ENCODE measurements at places on chromosomes 2 and 18. TPM values are rescaled to one million over a fixed set of nuclear protein-coding genes. Genes with fewer than 3 reads are reported as not detected.

DNA sequence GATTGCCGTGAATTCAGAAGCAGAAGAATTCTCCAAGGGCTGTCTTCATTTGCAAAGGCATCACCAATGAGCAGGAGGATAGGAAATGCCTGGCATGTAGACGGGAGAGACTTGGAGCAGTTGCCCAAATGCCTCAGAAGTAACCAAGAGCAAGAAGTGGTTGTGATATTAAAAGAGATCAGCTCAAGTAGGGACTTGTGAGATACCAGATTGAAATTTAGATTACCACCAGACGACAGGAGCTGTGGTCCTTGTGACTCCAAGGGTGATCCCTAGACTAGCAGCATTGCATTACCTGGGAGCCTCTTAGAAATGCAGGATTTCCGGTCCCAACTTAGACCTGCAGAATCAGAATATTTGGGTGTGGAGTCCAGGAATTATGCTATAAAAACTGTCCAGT is 228.6 kb upstream of the EPAS1 start:
- H3K27ac ChIP-seq = no peak overlapping the region
- H3K36me3 ChIP-seq = no peaks in the 10 kb centered on the region
- peaks cover 6% of the 10 kb centered on the region for H3K27me3 ChIP-seq

DNA sequence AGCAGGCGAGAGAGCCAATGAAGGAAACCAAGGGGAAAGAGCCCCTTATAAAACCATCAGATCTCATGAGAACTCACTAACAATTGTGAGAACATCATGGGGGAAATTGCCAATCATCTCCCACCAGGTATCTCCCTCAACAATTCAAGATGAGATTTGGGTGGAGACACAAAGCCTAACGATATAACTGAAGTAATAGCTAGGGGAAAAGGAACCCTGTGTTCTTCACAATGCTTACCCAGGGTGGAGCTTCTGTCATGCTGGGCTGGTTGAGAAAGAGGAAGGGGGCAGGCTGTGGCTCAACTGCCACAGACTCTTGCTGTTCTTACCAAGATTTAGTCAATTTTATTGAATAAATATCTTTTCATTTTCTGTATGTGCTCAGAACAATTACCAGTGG is 392.1 kb upstream of the HS6ST1 start:
- H3K36me3 ChIP-seq = peaks cover 5% of the 10 kb centered on the region
- peaks cover 14% of the 10 kb centered on the region for H3K27me3 ChIP-seq
- no peak overlapping the region for H3K4me3 ChIP-seq
- no peaks in the 10 kb centered on the region for H3K4me1 ChIP-seq

The CHRND gene
- not detected for total RNA-seq

DNA sequence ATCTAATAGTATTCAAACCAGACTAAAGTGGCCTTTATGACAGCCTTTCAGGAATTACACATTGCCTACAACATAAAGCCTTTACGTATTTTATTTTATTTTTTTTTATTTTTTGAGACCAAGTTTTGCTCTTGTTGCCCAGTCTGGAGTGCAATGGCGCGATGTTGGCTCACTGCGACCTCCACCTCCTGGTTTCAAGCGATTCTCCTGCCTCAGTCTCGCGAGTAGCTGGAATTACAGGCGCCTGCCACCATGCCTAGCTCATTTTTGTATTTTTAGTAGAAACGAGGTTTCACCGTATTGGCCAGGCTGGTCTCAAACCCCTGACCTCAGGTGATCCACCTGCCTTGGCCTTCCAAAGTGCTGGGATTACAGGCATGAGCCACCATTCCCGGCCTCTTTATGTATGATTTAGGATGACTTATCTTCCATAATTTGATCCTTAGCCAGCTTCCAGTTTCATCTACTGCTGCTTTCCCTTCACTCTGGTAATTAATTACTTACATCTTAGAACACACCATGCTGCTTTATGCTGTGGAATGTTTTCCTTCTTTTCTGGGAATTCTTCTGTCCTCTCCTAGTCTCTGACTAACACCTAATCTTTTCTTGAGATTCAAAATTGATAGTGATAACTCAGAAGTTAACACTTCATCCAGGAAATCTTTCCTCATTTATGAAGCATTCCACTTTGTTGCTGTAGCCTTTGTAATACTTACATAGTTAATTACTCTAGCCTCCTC is 2.6 kb downstream of the USP14 start:
- no peak for DNase-seq
- H3K36me3 ChIP-seq = peaks cover 11% of the 10 kb centered on the region
- H3K4me3 ChIP-seq = peak overlapping the region; percentile 48
- H3K4me1 ChIP-seq = peaks cover 6% of the 10 kb centered on the region
- H3K27me3 ChIP-seq = peaks cover 5% of the 10 kb centered on the region
- H3K27ac ChIP-seq = peak overlapping the region; percentile 74

Measured in progenitor cell of endocrine pancreas (in vitro differentiated cells).